ENCODE measurements at places on chromosomes 1 and 21.

GRCh38 chr1:23389837-23390321 lies 20.2 kb upstream of the ZNF436 start:
- DNase-seq: no peak

- DNase-seq: no peak
These were observed 677.8 kb downstream of the USP25 start for GRCh38 chr21:16407403-16408240.

- peak; percentile 60 for DNase-seq
These were observed 36.6 kb upstream of the OPRD1 start for GRCh38 chr1:28775121-28775942.

- DNase-seq: no peak
These were observed 83.9 kb downstream of the BCAR3 start for GRCh38 chr1:93597709-93598108.

DNA sequence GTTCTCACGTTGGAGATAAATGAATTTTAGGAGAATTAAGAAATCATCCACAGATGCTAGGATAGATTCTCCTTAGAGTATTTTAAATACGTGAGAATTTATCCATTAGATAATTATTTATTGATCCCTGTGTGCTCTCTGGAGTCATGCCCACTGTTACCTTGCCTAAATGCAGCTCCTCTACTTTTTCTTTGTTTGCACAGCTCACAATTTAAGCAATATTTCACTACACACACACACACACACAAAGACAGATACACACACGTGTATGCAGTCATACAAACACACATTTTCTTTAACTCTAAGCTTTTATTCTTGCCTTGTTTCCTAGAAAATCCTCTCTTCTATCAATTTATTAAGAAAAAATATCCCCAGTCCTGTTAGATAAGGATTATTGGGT lies 51.7 kb downstream of the GPR88 start:
- DNase-seq: no peak

DNA sequence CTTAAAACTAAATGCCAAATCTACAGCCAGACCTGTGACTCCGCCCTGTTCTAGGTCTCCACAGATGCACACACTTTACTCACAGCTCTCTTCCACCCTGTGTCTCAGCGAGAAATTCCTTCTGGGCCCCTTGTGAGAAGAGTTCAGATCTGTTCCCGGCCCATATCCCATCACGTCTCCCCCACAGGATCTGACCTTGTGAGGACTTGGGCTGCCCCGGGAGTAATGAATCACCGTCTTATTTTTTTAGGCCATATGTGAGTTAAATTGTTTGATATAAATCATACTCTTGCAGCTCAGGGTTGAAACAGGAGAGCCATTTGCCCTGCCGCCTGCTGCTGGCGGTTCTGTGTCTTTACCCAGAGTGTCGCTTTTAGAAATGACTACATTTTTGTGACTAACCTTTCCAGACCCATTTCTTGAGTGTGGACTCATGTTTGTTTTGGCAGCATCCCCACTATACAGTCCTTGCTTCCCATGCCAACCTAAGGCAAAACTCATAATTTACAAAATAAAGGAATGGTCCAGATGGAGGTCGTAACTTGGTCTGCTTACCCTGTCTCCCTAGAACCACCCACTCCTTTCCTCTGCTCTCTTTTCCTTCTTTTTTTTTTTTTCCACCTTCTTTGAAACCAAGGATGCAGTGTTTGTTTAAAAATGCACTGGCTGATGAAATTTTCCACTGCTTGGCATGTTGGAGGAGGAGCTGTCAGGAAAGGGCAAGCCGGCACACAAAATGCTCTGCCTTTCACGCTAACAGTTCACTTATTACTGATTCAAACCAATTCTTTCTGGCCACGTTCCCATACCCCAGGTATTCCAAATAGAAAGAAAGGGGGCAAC lies 98.0 kb upstream of the C1orf105 start:
- DNase-seq: no peak

- DNase-seq: no peak
These were observed 2.4 kb downstream of the TMEM201 start for GRCh38 chr1:9590945-9591668.

GRCh38 chr1:70353601-70354331 lies 756 bp downstream of the ANKRD13C start:
- peak; percentile 31 for DNase-seq

DNA sequence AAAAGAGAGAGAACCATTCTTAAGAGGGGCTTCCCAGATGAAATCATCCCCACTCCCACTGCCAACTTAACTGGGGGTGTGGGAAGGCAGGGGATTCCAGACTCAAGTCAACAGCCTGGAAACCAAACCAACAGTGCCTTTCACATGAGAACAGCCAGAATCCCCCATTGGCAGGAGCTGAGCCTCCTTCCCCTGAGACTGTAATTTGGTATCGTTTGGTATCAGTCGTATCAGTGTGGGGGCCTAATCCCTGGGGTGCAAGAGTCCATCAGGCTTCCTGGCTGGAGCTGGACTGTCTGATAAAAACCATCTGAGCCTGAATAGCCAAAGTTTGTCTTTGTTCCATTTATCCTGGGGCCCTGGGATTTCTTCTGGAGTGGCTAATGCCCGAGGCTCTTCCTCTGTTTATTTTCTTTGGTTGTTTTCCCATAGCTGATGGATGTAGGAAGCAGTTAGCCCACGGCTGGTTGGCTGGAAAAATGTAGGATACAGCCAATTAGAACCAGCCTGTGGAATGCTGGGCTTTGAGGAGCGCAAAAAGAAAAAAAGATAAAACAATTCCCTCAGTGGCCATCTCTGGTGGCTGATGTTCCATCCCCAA lies 84.6 kb downstream of the LAMC2 start:
- no peak for DNase-seq

DNA sequence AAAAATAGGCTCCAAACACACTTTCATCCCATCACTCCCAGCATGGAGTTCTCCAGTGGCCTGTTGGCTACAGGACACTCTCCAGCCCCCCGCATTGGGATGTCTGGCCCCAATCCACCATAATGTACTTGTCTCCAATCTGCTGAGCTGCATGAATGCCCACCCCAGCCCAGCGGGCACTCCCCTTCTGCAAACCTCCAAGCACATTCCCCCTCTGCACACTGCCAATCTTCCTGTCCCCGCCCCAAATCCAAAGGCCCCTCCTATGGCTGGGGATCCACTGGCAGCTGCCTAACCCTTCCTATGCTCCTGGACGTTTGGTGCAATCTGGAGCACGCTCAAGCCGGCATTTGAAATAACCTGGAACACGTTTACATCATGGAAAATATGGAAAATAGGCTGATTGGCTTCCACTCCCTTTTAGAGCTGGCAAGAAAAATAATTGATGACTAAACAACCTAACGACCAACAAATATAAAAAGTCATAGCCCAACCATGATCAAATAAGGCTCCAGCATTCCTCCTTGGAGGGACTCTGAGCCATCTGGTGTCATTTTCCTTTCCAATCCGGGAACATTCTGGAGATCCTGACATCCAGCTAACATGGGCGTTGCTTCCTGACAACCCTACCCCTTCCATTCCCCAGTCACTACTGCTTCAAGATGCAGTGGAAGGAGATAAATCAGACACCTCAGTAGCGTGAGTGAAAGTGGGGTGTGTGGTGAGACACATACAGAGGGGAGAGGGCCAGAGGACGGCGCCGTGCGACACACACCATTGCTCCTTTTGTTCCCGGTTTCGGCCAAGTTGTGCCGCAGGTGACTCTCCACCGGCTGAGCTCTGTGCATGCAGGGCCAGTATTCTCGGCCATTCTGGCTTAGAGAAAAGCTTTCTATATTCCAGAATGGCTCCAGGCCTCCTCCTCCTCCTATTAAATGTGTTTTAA lies 41.6 kb downstream of the PDE9A start:
- no peak for DNase-seq

GRCh38 chr1:19363536-19364152 lies 51.5 kb downstream of the SLC66A1 start:
- DNase-seq: no peak

- DNase-seq: no peak
These were observed 1.8 kb upstream of the OR2M4 start for GRCh38 chr1:248229360-248229908.

DNA sequence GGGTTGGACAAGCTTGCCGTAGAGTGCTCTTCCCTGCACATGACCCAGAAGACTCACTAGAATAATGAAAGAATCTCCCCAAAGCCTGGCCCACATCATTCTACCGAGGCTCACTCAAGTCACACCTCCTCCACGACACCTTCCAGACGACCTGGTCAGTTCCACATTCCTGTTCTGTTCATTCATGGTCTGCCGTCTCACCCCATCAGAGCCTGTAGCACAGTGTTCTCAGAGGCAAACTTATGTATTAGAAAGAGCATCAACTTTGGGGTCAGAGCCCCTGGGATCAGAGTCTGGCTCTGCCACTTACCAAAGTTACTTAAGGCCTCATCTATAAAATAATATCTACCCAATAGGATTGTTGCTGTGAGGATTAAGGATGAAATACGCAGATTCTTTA lies 7.5 kb downstream of the OLFML3 start:
- DNase-seq: no peak

DNA sequence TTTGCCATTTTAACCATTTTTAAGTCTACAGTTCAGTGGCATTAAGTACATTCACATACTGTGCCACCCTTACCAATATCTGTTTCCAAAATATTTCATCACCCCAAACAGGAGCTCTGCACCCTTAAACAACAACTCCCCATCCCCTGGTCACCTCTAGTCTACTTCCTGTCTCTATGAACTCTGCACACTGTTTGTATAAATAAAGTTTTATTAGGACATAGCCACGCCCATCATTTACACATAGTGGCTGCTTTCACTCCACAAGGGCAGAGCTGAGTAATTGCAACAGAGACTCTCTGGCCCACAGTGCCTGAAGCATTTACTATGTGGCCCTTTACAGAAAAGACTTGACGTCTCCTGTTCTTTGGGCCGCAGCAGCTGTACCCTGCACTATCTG lies 30.1 kb downstream of the KCNAB2 start:
- no peak for DNase-seq

GRCh38 chr21:45347712-45348499 lies 57.1 kb upstream of the COL18A1 start:
- DNase-seq: no peak

DNA sequence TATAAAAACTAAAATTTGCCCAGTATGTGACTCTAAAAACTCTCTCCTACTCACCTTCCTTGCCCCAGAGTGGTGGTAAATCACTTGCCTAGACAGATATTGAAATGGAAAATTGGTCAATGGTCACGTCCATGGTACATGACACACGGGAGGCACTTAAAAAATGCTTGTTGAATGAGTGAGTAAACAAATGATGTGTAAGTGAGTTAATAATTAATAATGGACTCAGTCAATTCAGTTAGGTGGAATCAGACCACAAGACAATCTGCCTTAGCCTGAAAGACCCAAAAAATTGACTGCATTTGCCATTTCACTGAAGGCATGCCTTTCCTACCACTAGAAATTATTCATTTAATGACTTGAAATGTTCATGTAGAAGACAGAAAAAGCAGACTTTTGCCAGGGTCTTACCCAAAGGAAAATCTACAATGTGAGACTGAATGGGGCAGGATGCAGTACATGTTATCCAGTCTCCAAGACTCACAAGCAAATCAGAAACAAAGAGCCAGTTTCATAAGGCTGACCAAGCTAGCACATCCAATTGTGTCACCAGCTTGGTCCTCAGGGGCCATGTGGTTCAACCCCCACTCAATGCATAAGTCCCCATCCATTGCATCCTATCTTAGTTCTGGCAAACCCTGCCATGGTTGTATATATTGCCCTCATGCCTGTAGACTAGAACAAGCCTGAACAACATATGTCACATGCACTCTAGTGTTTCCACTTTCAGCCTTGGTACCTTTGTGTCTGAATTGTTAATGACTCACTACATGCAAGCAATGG lies 73.6 kb downstream of the TBX15 start:
- no peak for DNase-seq

DNA sequence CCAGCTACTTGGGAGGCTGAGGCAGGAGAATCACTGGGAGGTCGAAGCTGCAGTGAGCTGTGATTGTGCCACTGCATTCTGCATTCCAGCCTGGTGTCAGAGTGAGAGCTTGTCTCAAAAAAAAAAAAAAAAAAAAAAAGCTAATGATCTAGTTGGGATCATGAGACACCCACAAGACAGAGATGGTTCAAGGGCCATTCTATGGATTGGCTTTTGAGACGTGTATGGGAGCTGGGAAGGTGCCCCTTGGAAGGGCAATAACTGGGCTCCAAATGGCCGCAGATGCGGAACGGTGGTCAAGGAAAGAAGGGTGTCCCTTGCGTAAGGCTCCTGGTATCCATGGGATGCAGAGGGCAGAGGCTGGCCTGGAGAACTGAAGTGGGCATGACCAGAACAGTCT lies 6.8 kb upstream of the ADAM15 start:
- DNase-seq: no peak

GRCh38 chr1:115330480-115331013 lies 7.5 kb downstream of the NGF start:
- no peak for DNase-seq

- DNase-seq: no peak
These were observed 262.4 kb downstream of the PDE4B start for GRCh38 chr1:66055092-66055491.

DNA sequence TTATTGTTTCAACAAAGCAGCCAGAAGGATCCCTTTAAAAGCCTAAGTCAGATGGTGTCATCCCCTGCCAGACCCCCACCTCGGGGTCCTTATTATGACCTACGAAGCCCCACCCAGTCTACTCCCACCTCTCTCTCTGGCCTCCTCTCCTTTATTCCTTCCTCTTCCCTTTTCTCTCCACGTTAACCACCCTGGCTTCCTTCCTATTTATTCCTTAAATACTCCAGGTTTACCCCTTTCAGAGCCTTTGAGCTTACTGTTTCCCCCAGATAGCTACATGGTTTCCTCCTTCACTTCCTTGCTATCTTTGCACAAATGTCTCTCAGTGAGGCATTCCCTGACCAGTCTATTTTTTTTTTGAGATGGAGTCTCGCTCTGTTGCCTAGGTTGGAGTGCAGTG lies 12.0 kb upstream of the SLC9A1 start:
- no peak for DNase-seq

DNA sequence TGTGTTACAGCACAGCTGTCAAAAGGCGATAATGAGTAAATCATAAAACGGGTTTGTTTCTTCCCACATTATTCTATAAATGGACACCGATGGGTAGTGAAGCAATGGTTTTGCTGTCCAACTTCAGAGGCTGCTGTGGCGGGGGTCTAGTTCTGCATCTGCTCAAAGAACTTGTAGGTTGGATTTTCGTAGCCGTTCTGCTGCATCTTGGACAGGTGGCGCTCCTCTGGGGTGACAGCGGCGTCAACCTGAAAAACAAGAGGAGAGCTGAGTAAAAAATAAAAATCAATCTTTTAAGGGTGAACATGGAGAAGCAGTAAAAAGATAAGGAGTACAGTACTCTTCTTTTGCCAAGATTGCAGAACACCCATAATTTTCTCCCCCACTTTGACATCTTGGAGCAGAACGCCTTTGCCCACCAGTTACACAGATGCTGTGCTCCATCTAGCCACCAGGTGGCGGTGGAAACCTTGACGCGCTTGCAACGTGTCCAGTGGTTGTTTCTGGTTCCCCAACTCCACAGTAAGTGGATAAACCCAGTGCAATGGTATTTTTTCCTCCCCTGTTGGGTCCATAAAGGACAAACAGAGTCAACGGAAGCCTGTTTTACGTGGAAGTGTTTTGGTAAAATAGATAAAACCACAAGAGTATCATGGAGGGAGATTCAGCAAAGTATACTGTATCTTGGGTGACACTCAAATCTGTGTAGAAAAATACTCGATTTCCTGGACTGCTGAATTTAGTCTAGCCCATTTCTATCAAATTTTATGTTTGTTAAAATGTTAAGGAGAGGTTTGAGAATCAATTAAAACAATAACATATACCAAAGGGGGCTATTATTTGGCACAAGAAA lies 147.0 kb downstream of the GABPA start:
- DNase-seq: peak; percentile 48

- DNase-seq: no peak
These were observed 5.7 kb downstream of the HAPLN2 start for GRCh38 chr1:156624814-156625435.

Data from activated CD4-positive, alpha-beta T cell treated with anti-CD3 and anti-CD28 coated beads, Interleukin-2, amount 50 U/mL, for 1 hour (primary cell).